Activated T-cell treated with anti-CD3 and anti-CD28 coated beads, Interleukin-2, amount 50 U/mL, for 72 hours (primary cell): ENCODE measurements at places on chromosomes 3 and 15.

GRCh38 chr3:197454014-197454413, 101.8 kb downstream of the BDH1 start:
- H3K27me3 ChIP-seq, result peaks cover 12% of the 10 kb centered on the region
- no peak for DNase-seq
- peaks cover 16% of the 10 kb centered on the region for H3K4me1 ChIP-seq
- no peak overlapping the region for H3K4me3 ChIP-seq
- peaks cover 3% of the 10 kb centered on the region for H3K36me3 ChIP-seq

GRCh38 chr15:88974392-88974791, 61.2 kb upstream of the MFGE8 start:
- peaks cover 10% of the 10 kb centered on the region for H3K27me3 ChIP-seq
- H3K4me3 ChIP-seq, result no peak overlapping the region
- peaks cover 3% of the 10 kb centered on the region for H3K36me3 ChIP-seq
- H3K4me1 ChIP-seq, result peaks cover 4% of the 10 kb centered on the region
- no peak for DNase-seq

DNA sequence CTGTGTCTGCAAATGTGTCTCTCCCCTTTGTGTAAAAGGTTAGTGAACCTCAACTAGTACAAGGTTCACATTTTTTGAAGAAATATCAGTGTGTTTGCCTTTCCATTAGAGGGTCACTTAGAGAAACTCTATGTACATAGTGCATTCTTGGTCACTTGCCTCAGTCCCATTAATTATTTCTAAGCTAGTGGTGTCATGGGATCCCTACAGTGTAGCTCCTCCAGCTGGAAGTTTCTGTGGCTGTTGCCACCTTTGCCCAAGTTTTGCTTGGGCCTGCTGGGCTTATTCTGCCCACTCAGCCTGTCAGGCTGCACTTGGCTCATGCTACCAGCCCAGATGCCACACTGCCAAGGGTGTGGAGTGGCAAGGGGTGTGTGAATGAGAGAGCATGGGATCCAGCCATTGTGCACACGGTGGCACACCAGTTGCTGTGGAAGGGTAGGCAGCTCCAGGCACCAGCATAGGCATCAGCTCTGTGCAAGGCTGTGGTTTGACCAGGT, 161.7 kb downstream of the ARPP21 start:
- no peak overlapping the region for H3K27ac ChIP-seq
- no peak overlapping the region for H3K4me3 ChIP-seq

- H3K27me3 ChIP-seq, result no peaks in the 10 kb centered on the region
- no peak for DNase-seq
- H3K4me3 ChIP-seq, result no peak overlapping the region
- peaks cover 2% of the 10 kb centered on the region for H3K36me3 ChIP-seq
- no peak overlapping the region for H3K27ac ChIP-seq
- H3K4me1 ChIP-seq, result peaks cover 20% of the 10 kb centered on the region
Observed at GRCh38 chr15:34362047-34362773, 4.8 kb downstream of the LPCAT4 start.

GRCh38 chr3:185318141-185318540, 44.8 kb upstream of the MAP3K13 start:
- H3K4me1 ChIP-seq, result no peaks in the 10 kb centered on the region
- H3K4me3 ChIP-seq, result no peak overlapping the region
- DNase-seq, result no peak
- H3K27me3 ChIP-seq, result no peaks in the 10 kb centered on the region
- H3K36me3 ChIP-seq, result no peaks in the 10 kb centered on the region

DNA sequence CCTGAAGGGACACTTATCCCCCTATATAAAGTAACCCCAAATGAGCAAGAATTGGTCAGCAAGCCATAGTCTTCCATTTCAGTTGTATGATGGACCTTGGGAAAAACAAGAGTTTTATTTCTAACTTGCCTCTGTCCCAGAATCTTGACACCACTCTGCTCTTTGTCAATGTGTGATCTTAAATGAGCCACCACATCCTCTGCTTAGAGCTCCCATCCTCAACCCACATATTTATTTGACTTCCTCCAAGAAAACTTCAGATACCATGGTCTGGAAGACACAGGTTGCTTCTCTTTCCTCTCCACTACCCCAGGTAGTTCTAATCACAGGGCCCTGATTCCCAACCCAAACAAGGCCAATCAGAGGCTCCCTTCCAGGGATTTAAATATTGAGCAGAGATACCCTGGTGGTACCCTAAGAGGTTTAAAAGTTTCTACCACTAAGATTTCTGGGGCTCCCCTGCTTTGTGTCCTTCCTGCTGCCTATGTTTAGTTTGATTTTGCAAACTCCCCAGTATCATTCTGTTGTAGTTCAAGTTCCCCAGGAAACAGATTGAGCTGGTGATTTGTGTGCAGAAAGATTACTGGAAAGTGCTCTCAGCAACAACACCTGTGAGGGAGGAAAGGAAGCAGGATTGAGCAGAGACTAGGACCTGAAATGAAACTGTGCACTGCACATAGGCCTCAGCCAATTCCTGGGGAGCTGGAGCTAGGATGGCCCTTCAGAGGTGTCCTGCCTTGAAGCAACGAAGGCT, 64.3 kb downstream of the MTHFS start:
- no peak for DNase-seq
- no peak overlapping the region for H3K27ac ChIP-seq
- no peaks in the 10 kb centered on the region for H3K4me1 ChIP-seq
- peaks cover 4% of the 10 kb centered on the region for H3K36me3 ChIP-seq
- no peaks in the 10 kb centered on the region for H3K27me3 ChIP-seq
- H3K4me3 ChIP-seq, result no peak overlapping the region

DNA sequence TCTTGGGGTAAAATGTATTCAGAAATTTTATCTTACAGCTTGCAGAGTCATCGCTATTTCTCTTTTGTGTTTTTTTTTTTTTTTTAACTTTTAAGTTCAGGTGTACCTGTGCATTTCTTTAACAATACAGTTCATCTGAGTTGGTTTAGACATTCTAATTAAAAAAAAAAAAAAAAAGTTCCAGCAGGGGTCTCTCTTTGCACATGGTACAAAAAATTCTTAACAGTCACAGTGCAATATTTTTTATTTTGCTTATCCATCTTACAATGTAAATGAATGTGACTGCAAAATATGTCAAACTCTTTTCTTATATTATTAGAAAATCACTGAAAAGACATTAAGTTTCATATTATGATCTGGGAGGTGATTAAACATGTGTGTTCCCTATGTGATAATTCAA, 47.5 kb upstream of the SLC9A9 start:
- no peak for DNase-seq
- peaks cover 14% of the 10 kb centered on the region for H3K27me3 ChIP-seq
- no peaks in the 10 kb centered on the region for H3K4me1 ChIP-seq
- no peak overlapping the region for H3K4me3 ChIP-seq

DNA sequence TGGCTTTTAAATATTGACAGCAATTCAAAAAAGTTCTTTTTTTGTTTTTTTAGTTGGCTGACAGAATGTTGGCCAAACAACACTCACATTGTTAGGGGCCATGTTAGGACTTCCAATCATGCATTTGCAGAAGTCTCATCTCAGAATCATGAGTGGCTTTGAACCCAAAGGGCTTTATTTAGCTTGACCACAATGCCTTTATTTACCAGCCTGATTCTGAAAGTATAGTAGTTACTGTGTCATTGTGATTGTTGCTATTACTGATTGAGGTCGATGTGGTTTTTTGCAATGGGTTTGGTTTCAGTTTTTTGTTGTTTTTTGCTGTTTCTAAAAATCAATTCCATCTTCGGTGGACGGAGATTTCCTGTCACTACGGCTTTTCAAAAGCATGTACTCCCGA, 7.2 kb downstream of the GLDN start:
- no peak overlapping the region for H3K27ac ChIP-seq
- no peaks in the 10 kb centered on the region for H3K36me3 ChIP-seq
- no peak overlapping the region for H3K4me3 ChIP-seq
- H3K27me3 ChIP-seq, result peaks cover 28% of the 10 kb centered on the region
- H3K4me1 ChIP-seq, result no peaks in the 10 kb centered on the region

DNA sequence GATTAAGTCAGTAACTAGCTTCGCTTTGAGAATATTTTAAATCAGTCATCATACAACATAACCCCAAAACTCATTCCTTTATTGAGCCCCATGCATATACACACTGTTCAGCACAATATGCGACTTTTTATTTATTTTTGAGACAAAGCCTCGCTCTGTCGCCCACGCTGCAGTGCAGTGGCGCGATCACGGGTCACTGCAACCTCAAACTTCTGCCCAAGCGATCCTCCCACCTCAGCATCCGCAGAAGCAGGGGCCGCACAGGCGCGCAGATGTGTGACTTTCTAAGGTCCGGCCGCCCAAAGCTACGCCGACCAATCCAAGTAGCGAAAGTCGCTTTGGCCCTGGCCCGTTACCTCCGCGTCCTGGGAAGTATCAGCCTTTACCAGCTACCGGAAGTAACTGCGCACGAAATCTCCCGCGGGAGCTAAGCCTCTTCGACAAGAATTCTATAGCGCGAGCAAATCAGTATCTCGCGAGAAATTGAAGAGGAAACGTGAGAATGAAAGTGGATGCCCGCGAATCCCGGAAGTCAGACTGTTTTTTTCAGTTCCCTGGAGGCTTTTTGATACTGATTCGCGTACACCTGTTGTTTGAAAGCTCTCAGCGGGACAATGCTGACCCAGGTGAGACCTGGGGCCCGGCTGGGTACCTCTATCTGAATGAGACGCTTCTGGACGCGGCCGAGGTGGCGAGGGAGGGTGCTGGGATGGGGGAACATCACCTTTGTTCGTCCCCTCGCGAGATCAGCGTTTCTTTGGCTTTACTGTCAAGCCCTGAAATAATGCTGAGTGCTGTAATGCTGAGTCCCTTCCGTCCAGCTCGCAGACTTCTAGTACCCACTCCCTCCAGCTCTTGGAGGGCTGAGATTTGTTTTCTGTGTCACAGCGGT, at the start of the genes DHFR2 and NSUN3:
DHFR2 (minus strand) TSS at position 404 of the 892 bp plus-strand sequence. CDS start 1,405 bp downstream, outside the sequence.
NSUN3 (plus strand) TSS at position 549 of the 892 bp plus-strand sequence; CDS start at position 615, 66 bp downstream.
- H3K4me1 ChIP-seq, result peaks cover 65% of the 10 kb centered on the region
- DNase-seq, result peak; percentile 85
- no peaks in the 10 kb centered on the region for H3K27me3 ChIP-seq
- peak within 1 kb of the TSS; percentile 90 for H3K4me3 ChIP-seq

DNA sequence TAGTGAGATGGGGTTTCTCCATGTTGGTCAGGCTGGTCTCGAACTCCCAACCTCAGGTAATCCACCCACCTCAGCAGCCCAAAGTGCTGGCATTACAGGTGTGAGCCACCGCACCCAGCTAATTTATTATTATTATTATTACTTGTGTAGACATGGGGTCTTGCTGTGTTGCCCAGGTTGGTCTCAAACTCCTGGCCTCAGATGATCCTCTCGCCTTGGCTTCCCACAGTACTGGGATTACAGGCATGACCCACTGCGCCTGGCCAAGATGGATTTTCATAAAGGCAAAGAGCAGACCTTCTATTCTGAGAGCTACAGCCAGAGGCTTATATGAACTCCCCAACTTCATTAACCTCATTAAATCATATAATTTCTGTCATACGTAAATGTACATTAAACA, 17.2 kb downstream of the PTPN9 start:
- DNase-seq, result no peak
- H3K36me3 ChIP-seq, result no peaks in the 10 kb centered on the region
- H3K27me3 ChIP-seq, result no peaks in the 10 kb centered on the region
- no peaks in the 10 kb centered on the region for H3K4me1 ChIP-seq

- DNase-seq, result no peak
- H3K36me3 ChIP-seq, result no peaks in the 10 kb centered on the region
- H3K4me1 ChIP-seq, result no peaks in the 10 kb centered on the region
Observed at GRCh38 chr3:69255928-69256327, 130.0 kb downstream of the FRMD4B start.
